Aorta (tissue), 5 donors: ENCODE measurements at places on chromosomes 5 and 9. TPM values are rescaled to one million over a fixed set of nuclear protein-coding genes. Genes with fewer than 3 reads are reported as not detected.

- H3K36me3 ChIP-seq: no peaks in the 10 kb centered on the region
- H3K4me1 ChIP-seq: no peaks in the 10 kb centered on the region
- no peaks in the 10 kb centered on the region for H3K27me3 ChIP-seq
- DNase-seq: no peak
- no peak overlapping the region for H3K27ac ChIP-seq
- H3K4me3 ChIP-seq: no peak overlapping the region
These were observed 1.4 kb upstream of the CERCAM start for GRCh38 chr9:128419061-128419925.

GRCh38 chr5:151186052-151186451, 28.5 kb upstream of the ANXA6 start:
- no peak for DNase-seq
- no peaks in the 10 kb centered on the region for H3K4me1 ChIP-seq
- no peaks in the 10 kb centered on the region for H3K27me3 ChIP-seq
- no peak overlapping the region for H3K27ac ChIP-seq

DNA sequence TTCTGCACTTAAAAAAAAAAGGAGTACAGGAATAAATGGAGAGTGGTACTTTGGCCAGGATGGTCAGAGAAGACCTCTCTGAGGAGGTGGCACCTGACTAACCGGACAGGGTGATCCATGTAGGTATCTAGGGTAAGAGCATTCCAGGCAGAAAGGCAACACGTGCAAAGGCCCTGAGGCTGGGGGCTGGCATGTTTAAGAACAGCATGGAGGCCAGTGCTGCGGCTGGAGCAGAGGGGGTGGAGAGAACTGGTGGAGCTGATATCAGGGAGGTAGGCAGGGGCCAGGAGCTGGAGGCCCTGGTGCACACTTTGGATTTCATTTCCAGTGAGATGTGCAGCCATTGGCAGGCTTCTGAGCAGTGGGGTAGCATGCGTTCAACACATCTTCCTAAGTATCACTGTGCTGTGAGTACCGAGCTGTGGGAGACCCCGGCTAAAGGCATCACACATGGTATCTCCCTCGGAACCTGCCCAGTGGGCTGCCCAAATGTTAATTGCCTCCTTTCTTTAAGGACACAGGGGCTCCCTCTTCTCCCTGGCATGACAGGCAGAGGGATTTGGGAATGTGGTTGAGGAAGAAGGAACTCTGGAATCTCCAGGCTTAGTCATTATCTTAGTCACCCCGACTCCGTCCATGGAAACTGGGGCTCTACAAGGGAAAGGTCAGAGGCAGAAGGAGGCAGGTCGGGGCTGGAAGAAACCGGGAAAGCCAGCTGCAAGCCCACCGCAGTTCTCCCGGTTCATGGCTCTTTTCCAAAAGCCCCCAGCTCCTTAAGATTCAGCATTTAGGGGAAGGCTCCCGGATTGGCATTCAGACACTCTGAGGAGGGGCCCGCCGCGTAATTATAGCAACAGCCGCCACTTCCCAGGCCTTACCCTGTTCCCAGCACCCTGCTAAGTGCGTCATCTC, 18.6 kb downstream of the SLC6A7 start:
- no peak overlapping the region for H3K27ac ChIP-seq
- H3K4me1 ChIP-seq: no peaks in the 10 kb centered on the region
- H3K36me3 ChIP-seq: no peaks in the 10 kb centered on the region
- H3K4me3 ChIP-seq: no peak overlapping the region
- no peaks in the 10 kb centered on the region for H3K27me3 ChIP-seq

CCL27 gene
- total RNA-seq: not detected

NMUR2 gene
- not detected for total RNA-seq

MLANA gene
- total RNA-seq: not detected
